Activated CD4-positive, alpha-beta T cell treated with anti-CD3 and anti-CD28 coated beads, Interleukin-2, amount 50 U/mL, for 48 hours (primary cell): ENCODE measurements at places on chromosomes 12 and 14.
A peak's percentile ranks its signal among the peaks of the same experiment; 100 is the strongest.

- no peak for DNase-seq
These were observed 10.9 kb upstream of the MYL2 start for GRCh38 chr12:110931315-110931728.

- DNase-seq: no peak
These were observed 345.6 kb downstream of the ADAMTS20 start for GRCh38 chr12:43206396-43206795.

DNA sequence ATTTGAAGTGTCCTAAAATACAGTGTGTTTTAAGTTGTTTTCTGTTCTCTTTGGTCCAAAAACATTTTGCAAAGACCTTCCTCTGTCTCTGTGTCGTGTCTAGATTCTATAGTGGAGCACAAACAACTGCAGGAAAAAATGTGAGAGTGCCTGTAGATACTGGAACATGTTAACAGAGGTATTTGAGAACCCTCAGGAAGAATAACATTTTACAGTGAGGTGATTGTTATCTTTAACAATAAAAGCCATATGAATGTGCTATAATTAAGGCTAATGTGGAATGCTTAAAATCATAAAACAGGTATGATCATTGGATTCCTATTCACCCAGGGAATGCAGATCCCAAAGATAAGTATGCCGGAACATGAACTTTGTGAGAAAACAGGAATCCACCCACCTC is 98.0 kb downstream of the SAMD4A start:
- no peak for DNase-seq

DNA sequence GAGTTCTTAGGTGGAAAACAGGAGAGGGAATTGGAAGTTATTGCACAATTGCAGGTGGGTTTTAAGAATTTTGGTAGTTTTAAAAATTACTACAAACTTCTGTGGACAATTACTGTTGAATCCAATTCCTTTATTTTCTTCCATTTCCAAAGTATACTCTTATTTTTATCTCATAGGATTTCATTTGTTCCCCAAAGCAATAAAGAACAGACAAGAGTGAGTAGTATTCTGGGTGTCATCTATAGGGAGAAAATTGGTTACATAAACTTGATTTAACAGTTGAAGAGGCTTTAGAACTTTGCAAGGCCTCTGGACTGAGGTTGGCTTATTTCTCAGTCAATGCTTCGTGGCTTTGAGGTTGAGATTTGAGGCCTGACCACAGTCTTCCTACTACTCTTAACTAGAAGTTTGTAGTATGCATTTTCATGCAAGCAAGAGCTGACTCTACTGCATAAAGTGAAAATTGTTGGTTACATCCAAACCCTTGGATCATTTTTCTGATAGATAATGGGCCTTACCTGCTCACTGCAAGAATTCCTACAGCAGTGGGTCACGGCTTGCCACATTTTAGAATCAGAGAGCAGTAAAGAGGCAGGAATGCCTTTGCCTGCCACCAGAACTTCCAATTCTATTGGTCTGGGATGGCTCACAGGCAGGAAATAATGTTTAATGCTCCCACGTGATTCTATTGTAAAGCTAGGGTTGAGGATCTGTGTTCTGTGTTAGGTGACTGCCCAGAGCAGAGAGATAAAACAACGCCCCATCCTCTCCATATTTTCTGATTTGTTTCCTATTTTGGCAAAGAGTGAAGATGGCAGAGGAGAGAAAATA is 270.5 kb downstream of the TTC6 start:
- no peak for DNase-seq

DNA sequence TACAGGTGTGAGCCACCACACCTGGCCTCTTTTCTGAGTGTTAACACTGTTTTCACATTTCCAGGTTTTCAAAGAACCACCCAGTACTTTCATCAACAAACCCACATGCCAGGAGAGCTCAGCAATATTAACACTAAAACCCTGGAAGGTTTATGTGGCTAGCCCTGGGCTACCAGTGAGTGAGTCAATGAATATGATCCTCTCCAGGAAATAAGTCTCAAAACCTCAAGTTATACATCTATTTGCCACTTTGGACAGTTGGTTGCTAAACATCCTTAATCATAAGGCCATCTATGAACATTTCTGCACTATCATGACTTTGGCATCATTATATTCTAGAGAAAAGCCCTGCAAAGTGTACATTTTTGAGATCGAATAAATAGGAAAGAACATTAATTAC is 6.3 kb upstream of the CDKL1 start:
- no peak for DNase-seq

DNA sequence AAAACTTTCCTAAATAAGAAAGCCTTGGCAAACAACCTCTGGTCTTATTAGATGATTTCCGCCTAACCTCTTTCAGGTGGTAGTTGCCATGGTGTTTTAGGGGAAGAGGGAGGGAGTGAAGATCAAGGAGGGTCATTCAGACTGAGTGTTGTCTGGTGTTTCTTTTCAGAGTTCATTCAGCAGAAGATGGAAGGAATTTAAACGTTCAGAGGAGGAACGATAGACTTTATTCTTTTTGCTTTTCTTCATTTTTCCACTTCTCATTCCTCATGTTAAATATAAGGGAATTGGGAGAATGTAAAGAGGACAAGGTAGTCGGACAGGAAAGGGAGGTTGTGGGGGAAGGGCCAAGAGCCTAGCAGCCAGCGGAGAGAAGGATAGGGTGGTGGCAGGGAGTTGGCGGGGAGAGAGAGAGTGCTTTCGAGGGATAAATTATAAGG is 17.4 kb upstream of the SALL2 start:
- DNase-seq: no peak

DNA sequence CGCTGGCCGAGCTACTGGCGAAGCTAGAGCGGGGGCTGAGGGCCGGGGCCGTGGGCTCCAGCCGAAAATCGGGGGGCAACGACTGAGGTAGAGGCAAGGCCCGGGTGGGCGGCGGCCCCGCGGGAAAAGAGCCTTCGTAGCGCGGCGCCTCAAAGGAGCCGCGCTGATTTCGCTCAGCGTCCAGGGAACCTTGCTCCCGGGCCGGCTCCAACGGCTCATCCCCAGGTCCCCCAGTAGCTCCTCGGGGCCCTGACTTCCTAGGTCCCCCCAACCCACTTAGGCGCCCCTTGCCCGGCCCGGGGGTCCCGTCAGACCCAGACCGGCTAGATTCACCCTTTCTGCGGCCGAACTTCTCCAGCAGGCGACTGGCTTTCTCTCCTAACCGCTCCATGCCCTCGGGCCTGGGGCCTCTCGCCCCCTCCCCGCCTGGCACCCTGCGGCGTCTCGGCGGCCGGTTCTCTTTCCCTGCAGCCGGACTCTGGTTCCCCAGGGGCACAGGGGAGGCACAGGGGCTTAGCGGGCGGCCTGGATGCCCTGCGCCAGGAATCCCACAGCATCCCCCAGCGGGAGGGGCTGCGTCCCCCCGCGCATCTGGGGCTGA is 375 bp downstream of the AJUBA start:
- peak; percentile 25 for DNase-seq

- DNase-seq: no peak
These were observed 900.4 kb upstream of the MDGA2 start for GRCh38 chr14:48575772-48576171.

DNA sequence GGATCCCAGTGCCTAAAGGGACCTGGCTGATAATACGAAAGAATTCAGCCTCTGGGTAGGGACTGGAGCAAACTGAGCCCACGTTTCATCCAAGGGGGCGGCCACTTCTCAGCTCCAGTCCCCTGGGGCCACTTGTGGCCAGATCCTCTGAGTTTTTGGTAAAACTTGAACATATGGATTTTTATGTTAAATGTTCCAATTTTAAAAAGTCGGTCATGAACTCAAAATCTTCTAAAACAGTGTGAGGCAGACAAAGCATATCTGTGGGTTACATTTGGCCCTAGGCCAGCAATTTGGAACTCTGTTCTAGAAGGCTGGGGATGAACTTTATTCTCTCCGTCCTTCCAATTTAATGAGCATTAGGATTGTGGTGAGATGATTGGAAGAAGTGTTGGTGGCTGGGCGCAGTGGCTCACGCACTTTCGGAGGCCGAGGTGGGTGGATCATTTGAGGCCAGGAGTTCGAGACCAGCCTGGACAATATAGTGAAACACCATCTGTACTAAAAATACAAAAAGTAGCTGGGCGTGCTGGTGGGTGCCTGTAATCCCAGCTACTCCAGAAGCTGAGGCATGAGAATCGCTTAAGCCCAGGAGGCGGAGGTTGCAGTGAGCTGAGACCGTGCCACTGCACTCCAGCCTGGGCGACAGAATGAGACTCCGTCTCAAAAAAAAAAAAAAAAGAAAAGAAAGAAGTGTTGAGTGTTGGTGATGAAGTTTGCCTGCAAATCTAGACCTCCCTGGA is 3.0 kb upstream of the PPP1CC start:
- no peak for DNase-seq

DNA sequence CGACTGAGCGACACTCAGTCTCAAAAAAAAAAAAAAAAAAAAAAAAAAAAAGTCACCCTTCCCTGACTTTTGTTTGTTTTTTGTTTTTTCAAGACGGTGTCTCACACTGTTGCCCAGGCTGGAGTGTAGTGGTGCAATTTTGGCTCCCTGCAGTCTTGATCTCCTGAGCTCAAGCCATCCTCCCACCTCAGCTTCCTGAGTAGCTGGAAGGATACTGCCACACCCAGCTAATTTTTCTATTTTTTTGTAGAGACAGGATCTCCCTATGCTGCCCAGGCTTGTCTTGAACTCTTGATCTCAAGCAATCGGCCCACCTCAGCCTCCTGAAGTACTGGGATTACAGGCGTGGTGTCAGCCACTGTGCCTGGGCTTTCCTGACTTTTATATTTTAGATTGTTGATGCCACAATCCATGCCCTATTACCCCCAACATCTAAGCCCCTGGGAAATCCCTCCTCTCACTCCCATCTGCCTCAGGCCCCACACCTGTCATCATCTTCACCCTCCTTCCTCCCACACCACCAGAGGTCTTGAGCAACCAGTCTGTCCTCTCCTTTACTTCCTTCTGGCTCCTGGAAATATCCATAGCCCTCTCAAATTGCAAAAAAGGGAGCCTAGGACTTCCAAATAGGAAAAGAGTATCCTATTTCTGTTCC is 7.8 kb downstream of the IKZF4 start:
- DNase-seq: no peak

DNA sequence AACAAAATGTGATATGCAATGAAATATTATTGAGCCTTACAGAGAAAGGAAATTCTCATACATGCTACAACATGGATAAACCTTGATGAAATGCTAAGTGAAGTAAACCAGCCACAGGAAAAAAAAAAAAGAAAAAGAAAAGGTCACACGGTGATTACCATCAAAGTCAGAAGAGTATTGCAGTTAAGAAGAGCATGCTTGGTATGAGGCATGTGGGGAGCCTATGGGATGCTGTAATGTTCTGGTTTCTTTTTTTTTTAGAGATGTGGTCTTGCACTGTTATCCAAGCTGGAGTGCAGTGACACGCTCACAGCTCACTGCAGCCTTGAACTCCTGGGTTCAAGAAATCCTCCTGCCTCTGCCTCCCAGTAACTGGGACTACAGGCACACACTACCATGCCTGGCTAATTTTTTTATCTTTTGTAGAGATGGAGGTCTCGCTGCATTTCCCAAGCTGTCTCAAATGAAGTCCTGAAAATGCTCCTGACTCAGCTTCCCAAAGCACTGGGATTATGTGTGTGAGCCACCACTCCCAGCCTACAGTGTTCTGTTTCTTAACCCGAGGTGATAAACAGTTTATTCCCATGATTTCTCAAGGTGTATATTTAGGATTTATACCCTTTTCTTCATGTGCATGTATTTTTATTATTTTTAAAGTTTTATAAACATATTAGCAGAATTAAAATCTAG is 96.2 kb downstream of the SEC23A start:
- DNase-seq: no peak

DNA sequence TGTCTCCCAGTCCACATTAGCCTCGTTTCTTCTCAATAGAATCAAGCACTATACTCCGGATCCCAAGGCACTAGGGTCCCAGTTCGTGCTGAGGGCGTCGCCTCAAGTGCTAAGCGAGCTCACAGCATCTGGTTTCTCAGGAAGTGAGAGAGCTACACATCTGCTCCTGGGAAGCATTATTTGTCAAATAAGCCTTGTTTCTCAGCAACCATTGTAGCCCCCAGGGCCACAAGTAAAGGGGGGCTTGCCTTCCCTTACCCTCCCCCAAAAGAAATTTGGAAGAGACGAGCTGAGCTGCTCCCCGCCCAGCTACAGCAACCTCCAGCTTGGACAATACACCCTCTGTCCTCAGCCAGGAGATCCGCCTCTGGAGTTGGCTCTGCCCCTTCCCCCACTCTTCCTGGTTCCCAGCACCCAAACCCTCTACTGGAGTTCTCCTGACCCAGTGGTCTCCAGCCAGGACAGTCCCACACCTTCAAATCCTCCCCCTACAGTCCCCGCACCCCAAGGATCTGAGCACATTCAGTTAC is 5.7 kb upstream of the TNS2 start:
- DNase-seq: no peak

- no peak for DNase-seq
These were observed 29.6 kb upstream of the BICDL1 start for GRCh38 chr12:119959435-119959834.

DNA sequence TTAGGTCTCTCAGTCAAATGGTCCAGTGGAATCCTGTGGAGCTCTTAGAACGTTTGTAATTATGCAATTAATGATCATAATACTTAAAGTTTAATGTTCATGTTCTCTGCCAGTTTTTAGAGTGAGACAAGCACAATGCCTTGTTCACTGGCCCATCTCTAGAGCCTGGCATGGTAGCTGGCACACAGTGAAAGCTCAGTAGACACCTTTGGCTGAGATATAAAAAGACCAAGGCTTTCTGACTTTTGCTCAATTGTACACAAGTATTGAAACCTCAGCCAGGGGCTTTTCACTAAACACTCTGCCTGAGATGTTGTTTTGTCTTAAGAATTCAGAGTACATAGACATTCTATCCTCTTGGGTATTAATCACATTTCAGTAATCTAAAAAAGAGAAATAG is 241.8 kb upstream of the ATP2B1 start:
- DNase-seq: no peak

DNA sequence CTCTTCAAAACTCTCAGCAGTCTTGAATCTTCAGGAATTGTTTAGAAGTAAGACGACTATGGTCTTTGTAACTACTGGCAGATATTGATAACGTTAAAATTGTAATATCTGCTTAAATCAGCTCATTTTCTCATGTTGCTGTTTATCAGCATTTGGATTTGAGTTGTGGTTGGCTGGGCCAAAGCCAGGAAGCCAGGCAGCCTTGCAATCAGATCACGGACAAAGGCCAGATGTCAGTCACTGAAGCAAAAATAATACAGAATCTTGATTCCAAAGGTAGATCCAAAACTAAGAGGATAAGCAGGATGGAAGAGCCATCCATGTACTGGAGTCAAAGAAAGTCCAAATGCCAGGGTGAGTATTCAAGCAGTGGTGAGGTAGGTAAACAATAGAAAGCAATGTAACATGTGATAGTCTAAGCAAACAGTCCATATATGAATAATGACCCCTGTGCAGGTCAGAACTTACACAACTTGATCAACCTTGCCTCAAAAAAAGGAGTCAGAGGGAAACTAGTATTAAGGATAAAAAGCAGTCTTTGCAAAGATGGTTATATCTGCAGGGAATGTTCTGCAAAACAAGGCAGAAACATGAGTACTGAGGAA is 95.8 kb upstream of the RAP1B start:
- no peak for DNase-seq

DNA sequence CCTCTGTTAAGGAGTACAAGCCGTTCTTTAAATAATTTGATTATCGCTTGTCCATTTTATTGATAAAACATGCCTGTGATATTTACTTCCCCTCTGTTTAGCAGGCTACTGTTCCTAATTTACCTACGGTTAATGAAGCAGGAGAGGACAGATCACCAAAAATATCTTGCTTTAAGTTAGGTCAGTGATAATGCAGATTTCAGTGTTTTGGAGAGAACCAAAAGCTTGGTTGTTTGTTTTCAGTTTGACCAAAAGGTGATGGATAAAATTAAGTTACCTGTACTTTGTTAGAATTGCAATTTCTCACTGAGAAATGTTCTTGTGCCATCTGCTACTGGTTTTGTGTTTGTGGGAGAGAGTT is 958 bp downstream of the SPATS2 start:
- no peak for DNase-seq
